Skin of body (tissue), 3 donors: ENCODE measurements at places on chromosomes 12 and 14. TPM values are rescaled to one million over a fixed set of nuclear protein-coding genes. Genes with fewer than 3 reads are reported as not detected.
A peak's percentile ranks its signal among the peaks of the same experiment; 100 is the strongest.

Gene CCDC38
- total RNA-seq, result not detected

Gene RIC8B
- 12.7 TPM for total RNA-seq

Gene CFAP54
- total RNA-seq, result 1.8 TPM

Gene SERPINA1
- total RNA-seq, result 11.1 TPM

Gene STRAP
- 56.9 TPM for total RNA-seq

Gene FAM216A
- 5.4 TPM for total RNA-seq

Gene CPNE6
- total RNA-seq, result 0.20 TPM

GRCh38 chr12:24948757-24949722 lies at the start of gene BCAT1:
Gene BCAT1, minus strand, starts transcription at chr12:24949101. Its CDS starts 169 bp downstream, at chr12:24948932.
- DNase-seq, result peak; percentile 60

- DNase-seq, result no peak
Measured at GRCh38 chr12:6307529-6307928, 3.0 kb upstream of the PLEKHG6 start.

GRCh38 chr14:94893411-94894160 lies 123.7 kb upstream of the GSC start:
- DNase-seq, result no peak

GRCh38 chr12:74620921-74621320 lies 83.3 kb downstream of the ATXN7L3B start:
- DNase-seq, result no peak

GRCh38 chr14:94388384-94389103 lies at the start of gene SERPINA1:
Gene SERPINA1, minus strand, starts transcription at chr14:94388602. Its CDS starts 5,365 bp downstream, at chr14:94383237.
- no peak for DNase-seq

DNA sequence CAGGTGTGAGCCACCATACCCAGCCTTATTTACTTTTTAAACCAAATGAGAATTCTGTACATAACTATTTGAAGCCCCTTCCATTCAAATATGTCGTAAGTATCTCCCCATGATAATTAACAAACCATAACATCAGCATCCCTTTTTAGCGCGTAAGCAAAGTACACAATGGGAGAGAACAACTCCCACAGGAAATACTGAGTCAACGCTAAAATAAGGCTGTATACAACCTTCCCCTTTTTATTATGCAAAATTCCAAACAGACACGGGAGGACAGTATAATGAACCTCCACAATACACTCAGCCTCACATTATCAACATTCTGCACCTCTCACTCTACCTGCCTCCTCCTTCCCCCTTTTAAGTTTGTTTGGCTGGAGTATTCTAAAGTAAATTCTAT lies 73.5 kb downstream of the CCDC88C start:
- no peak for DNase-seq

- no peak for DNase-seq
Measured at GRCh38 chr12:104513681-104514080, 56.9 kb downstream of the CHST11 start.

DNA sequence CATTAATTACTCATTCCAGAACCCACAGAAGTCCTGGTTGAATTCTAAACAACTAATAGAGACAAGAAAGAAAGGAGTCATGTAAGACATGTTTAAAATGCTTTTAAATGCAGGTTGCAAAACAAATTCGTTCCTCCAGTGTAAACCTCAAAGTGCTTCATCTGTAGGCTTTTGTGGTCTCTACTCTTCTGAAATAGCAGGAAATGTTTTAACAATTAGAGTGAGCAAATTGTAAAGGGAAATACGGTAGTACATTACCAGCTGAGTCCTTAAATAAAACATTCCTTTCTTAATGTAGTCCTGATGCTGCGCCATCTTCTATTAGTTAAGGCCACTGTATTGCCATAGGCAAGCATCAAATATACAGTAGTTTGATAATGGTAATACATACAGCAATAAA lies 1934.2 kb upstream of the SEL1L start:
- peak; percentile 17 for DNase-seq

DNA sequence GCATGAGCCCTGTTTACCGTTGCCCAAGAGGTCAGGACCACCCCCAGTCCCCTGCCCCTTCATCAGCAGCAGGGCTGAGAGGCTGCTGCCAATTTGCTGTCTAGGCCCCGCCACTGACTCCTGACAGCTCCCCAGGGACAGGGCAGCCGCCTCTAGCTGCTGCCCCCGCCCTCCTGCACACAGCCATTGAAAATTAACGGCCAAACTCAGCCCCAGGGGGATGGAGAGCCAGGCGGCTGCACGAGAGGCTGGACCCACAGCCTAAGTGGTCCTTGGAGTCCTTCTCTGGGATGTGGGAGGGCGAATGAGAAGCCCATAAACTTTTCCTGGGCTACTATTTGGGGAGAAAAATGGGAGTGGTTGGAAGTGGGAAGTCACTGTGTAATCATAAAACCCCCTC lies 4.6 kb downstream of the FOXN4 start:
- DNase-seq, result no peak

DNA sequence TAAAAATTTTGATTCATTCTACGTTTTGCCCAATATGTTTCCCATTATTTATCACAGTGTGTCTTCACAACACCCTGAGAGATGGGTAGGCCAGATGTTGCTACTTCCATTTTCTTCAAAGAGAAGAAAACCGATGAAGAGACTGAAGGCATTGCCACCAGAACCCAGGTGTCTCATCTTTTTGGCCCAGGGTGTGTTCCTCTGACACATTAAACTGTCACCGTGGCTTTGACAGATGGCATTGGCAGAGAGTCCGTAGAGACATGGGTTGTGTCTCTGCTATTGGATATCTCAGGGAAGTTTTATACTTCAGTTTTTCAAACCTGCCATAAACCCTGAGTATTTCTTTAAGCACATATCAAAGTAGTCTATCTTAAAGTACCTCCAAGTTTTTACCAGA lies 11.3 kb upstream of the NUDT4 start:
- DNase-seq, result no peak

DNA sequence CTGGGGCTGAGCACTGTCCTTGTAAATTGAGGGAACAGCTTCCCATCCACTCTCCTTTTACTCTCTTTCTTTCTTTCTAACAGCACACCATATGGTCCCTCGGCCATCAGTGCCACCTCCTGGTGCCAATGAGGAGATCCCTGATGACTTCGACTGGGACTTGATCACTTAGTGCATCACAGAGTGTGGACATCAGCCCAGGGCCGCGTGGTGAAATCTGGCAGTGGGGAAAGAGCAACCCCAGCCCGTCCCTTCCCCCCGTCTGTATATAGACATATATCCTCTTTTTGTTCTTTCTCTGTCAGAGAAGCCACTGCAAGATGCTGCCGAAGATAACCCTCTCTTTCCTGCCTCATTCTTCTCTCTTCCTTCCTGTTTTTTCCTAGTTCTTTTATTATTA lies 13.5 kb downstream of the C3AR1 start:
- no peak for DNase-seq

- DNase-seq, result no peak
Measured at GRCh38 chr14:42517806-42518500, 911.3 kb downstream of the LRFN5 start.

DNA sequence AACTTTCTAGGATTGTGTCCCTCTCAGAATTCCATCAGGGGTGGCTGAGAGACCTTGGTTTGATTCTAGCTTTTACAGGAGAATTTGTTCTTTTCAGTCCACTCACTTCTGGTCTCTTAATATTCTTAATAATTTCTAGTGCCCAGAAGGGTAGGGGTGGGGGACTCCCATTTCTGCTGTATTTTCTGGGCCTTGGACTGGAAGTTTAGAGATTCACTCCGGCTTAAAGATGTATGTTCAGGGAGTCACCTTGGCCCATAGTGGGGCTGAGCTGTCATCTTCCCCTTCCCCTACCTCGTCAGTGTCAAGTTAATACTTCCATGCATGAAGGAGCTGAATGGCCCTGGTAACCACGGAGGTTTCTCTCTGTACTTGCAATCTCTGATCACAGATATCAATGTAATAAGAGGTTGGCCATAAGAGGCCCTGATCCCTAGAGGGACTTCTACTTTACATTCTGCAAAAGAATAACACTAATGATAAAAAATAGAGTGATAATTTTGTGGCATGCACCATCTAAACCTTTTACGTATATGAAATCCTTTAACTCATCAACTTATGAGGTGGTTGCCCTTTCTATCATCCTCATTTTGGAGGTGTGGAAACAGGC lies 6.7 kb downstream of the KRT81 start:
- DNase-seq, result no peak

GRCh38 chr12:67826148-67826547 lies 163.1 kb upstream of the IFNG-AS1 start:
- no peak for DNase-seq

- no peak for DNase-seq
Measured at GRCh38 chr14:87901236-87901635, 91.7 kb downstream of the GALC start.

DNA sequence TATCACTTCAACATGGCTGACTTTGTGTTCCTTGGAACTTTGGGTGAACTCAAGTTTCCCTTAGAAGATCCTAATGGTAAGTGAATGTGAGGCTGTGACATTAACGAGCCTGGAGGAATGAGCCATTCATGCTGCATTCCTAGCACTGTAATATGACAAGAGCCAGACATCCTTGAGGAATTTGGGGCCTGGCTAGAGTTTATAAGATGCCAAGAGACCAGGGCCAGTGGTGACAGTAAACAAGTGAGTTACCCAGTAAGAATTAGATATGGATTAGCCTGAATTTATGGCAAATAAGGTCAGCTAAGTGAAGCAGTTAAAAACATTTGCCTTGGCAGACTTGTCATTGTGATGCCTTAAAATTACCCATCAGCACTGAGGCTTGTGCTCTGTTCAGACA lies 232.4 kb downstream of the AKAP6 start:
- no peak for DNase-seq

GRCh38 chr12:115922952-115923564 lies 354.4 kb downstream of the MED13L start:
- no peak for DNase-seq

GRCh38 chr14:39488600-39488999 lies 56.4 kb upstream of the FBXO33 start:
- DNase-seq, result no peak

GRCh38 chr14:93311082-93311481 lies 21.8 kb downstream of the BTBD7 start:
- DNase-seq, result no peak

DNA sequence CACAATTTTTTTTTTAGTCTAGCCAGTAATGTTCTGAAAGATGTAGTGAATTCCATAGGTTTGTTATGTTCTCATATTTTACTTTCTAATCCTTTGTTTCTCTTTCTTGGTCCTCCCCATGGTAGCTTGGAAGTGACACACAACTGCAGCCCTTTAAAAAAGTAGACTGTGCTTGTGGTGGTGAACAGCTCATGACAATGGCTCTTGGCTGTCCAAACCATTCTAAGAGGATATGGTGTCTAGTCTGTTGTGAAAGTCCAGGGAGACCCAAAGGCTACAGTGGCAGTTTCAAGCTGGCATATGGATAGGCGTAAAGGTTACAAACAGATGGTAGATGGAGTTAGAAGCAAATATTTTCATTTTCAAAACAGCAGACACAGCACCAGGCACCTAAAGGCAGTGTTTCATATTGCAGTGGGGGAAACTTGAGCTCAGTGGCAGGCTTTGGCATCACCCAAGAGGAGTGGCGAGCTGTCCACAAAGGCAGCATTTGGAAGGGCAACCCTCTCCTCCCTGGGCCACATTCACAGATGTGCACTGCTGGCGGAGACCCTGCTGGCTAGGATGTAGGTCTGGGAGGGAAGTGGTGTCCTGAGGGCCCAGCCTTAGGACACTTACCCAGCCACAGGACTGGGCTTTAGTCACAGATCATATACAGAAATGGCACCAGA lies 102.1 kb downstream of the DYRK2 start:
- DNase-seq, result no peak
